Natural killer cell (primary cell): ENCODE measurements at places on chromosomes 11 and 22.

GRCh38 chr22:26170795-26171580 is 1.7 kb downstream of the SEZ6L start:
- DNase-seq = no peak

DNA sequence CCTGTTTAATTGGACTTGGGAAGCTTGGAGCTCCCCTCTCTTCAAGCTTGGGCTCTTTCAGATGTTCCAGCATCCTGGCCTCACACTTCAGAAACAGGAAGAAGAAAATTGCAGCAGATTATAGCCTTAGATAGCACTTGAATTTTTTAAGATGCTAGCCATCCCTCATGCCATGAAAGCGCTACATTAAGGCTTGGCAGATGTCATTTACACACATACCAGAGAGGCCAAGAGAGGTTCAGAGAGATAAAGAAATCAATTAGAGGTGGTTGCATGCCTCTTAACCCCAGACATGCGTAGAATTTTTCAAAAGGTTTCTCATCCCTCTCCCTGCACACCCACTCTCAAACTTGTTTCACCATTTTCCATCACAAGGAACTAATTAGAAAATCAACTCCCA is 31.9 kb upstream of the DBX1 start:
- no peak for DNase-seq

DNA sequence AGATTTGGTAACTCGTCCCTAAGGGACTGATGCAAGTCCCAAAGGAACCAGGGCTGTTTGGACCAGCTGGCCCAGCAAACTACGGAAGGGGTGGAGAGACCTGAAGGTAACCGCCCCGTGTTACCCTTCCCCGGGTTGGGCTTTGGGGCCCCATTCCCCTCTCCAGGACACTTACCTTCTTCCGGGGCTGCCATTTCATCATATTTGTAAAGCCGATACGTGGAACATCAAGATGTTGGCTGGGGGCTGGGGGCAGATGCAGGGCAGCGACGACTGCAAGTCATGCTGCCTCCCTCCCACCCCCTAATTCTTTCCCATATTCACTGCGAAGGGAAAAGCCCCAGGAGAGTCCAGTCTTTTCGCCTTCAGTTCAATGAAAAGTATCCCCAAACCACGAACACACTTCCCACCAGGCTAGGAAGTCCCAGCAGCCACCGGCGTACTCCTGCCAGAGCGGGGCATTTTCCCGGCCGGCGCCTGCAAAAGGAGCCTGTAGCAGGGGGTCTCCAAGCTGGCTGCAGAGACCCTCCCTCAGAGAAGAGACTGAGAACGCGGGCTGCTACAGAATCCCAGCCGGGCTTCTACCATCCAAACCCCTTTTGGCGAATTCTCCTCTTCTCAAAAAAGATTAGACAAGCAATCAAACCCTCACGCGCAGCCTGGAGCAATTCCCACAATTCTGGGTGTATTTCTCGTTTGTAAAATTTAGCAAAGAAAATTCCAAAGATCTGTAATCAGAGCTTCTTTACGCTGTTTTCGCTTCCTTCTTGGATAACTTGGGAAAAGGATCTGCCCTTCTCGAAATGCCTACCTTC is 236.7 kb downstream of the TTC28 start:
- no peak for DNase-seq

DNA sequence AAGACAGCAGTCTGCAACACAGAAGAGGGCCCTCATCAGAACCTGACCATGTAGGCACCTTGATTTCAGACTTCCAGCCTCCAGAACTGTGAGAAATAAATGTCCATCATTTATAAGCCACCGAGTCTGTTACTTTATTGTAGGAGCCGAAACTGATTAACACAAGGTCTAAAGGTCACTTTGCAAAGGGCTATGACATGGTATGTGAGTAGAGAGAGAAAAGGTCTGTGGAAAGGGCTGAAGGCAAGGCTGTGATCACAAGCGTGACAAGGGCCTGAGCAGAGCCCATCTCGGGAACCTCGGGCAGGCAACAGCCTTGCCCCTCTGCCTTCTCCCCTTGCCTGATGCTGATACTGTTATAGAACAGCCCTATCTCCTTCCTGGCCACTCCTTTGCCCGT is 73.4 kb upstream of the TEAD1 start:
- DNase-seq = no peak

DNA sequence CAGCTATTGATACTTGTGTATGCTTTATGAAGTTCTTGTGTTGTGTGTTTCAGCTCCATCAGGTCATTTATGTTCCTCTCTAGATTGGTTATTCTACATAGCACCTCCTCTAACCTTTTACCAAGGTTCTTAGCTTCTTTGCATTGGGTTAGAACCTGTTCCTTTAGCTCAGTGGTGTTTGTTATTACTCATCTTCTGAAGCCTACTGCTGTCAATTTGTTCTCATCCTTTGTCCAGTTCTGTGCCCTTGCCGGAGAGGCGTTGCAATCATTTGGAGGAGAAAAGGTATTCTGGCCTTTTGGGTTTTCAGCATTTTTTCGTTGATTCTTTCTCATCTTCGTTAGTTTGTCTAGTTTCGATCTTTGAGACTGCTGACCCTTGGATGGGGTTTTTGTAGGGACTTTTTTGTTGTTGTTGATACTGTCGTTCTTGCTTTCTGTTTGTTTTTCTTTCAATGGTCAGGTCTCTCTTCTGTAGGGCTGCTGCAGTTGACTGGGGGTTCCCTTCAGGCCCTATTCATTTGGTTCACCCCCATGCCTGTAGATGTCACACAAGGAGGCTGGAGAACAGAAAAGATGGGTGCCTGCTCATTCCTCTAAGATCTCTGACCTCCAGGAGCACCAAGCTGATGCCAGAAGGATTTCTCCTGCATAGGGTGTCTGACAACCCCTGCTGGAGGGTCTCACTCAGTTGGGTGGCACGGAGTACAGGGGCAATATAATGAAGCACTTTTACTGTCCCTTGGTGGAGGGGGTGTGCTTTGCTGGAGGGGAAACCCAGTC is 35.9 kb upstream of the MUC15 start:
- no peak for DNase-seq

- no peak for DNase-seq
These were observed 7.0 kb downstream of the CHST1 start for GRCh38 chr11:45658292-45658991.

GRCh38 chr11:71999362-71999761 is 653 bp downstream of the IL18BP start:
- no peak for DNase-seq

GRCh38 chr22:17159504-17159951 is 451 bp upstream of the HDHD5 start:
- DNase-seq = no peak

DNA sequence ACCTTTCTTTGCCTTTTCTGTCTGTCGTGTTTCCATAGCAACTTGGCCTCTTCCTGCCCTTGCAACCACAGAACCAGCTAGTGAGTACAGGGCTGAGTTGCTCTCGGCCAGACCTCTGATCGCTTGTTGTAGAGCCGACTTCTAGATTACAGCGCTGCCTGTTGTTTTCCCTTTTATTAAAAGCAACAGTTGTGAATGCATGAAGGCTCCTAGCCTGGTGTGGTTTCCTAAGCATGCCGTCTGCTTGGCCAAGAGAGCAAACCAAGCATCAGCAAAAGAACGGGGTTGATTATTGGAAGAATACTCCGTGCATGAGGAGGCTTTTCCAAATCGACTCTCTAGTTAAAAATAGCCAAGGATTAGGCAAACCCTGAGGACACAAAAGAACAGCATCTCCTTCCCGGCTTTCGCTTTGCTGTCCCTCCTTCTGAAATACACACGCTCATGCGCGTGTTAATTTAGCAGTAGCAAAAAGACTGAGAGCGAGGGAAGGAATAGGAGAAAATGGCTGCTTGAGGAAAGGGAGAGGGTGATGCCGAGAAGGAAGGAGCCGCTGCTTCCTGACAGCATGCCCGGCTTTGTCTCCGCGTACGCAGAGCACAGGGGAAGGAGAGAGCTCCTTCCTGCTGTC is 71.5 kb upstream of the TTC12 start:
- no peak for DNase-seq

- no peak for DNase-seq
These were observed 137.7 kb downstream of the WT1 start for GRCh38 chr11:32297611-32298011.

DNA sequence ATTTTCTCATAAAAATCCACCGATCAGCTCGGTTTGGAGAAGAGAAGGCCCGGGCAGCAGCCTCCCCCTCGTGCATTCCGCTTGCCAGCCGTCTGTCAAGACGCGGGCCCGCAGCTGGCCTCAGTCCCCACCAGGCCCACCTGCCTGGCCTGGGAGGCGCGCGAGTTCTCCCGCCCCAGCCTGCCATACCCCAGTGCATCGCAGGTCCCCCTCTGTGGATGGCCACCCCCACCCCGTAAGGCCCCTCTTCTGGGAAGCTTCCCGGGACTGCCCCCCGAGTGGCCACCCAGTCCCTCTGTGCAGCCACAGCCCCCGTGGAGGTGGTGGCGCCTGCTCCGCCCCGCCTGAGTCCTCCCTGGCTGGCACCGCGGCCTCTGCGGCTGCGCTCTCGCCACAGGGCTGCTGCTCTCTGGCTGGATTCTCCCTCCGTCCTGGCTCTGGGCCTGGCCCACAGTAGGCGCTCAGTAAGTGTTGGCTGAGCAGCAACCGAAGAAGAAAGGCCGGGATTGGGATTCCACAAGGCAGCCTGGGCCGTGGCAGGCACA is 74.0 kb upstream of the TCF20 start:
- no peak for DNase-seq

DNA sequence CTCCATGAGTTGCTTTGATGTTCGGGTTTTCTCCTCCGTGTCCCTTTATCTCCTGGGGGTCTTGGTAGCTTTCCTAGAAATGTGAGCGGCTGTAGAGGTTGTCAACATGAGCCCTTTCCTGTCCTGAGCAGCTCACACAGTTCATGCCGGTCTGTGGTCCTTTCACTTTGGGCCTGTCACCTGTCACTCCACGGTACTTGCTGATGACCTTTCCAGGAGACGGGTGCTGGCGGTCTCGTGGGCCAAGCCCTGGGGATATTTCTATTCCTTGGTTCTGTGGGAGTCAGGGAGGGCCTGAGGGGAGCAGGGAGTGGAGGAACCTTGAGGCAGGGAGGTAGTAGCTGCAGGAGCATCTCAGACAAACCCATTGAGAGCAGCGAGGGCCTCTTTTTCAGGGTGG is 20.9 kb upstream of the FGF4 start:
- no peak for DNase-seq

GRCh38 chr11:11570823-11571222 is 51.0 kb downstream of the GALNT18 start:
- DNase-seq = no peak

DNA sequence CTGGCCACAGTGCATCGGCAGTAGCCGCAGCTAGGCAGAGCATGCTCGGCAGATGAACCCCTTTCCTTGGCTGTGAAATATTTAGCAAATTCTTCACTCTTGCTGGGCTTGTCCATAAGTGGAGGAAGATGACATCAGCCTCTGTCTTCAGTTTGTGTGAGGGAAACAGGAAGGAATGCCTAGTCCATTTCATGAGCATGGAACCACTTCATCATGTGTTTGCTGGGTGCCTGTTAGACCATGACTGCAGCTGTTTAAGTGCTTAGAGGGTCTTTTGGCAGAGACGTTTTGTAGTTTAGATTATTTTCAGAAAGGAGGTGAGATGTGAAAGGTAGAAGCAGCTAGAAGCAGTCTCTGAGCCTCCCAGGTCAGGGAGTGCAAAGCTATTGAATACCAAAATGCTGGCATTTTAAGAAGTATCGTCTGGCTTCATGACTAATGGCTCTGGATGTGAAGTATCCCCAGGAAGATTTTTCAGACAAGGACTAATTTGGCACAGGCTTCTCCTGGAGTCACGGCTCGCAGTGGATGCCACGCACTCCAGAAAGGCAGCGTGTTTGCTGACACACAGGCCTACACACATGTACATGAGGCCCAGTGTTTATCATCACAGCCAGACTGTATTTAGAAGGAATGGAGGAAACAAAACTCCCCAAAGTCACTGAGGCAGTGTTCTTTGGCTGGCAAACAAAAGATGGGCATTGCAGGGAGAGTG is 43.1 kb upstream of the GRAMD1B start:
- no peak for DNase-seq

DNA sequence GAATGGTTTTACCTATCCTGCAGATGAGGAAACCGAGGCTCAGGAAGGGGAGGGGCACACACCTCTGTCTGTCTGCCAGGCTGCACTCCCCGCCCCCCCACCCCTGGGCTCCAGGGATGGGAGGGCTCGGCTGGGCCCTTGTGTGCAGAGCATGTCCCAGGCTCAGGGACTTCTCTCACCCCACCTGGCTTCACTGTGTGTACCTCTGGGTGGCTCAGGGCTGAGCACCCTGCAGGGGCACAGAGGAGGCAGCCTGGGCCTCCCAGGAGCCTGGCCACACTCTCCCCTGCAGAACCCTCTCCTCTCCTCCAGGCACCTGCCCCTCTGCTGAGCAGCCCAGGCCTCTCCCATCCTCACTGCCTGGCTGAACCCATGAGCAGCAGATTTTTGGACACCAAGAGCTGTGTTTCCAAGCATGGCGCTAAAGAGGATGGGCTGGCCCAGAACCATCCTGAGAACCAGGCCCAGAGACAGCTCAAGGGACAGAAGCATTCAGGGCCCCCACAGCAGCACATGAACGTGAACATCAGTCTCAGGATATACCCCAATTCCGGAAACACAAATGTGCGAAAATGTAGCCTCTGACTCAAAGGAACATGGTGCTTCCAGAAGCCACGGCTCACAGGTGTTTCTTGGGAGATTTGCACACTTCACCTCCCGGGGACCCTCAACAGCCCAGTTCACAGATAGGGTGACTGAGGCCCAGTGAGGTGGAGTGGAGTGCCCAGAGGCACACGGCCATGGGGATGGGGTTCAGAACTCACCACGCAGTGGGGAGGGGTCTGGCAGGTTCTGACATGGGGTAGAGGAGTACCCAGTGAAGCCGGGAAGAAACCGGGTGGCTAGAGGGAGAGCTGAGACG is 10.5 kb downstream of the EMID1 start:
- DNase-seq = no peak

DNA sequence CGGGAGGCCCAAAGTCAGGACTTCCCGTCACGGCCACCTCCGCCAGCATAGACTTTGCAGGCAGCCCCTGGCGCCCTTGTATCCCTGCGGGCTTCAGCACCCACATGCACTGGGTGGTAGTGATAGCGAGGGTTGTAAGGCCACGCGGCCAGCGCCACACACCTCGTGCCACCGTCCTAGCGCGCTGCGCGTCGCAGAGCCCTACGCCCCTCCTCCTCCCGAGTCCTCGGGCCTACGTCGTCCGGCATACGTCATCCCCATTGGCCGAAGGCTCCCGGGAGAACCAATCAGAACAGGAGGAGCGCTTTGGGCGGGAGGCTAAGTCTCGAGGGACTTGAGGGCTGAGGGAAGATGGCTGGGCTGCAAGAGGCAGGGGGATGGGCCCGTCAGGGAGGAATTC is 1.3 kb upstream of the BTBD18 start:
- DNase-seq = no peak

DNA sequence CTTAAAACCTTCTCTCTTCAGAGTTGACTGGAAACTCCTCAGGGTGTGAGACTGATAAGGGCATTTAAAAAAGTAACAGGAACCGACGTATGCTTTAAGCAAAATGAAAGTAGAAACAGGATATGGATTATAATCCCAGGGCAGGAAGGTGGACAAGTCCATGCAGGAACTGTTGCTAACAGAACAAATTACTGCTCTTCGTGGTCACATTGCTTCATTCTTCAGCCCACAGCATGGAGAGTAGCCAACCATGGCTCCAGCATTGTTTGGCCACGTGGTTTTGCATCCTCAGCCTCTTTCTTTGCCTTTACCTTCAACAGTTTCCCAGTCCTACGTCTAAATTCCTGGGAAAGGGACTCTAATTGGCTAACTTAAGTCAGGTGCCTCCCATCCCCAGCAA is 563.1 kb upstream of the ISX start:
- DNase-seq = no peak
